ENCODE measurements at places on chromosomes 6 and 20.
A peak's percentile ranks its signal among the peaks of the same experiment; 100 is the strongest.

- no peak for DNase-seq
Observed at GRCh38 chr20:25220810-25221591, 25.5 kb downstream of the ENTPD6 start.

GRCh38 chr6:120938876-120939472 is 395.3 kb downstream of the TBC1D32 start:
- DNase-seq, result no peak

GRCh38 chr6:90284236-90285041 is 12.2 kb downstream of the BACH2 start:
- DNase-seq, result peak; percentile 83

- no peak for DNase-seq
Observed at GRCh38 chr6:139522511-139523220, 148.2 kb upstream of the CITED2 start.

GRCh38 chr6:22457996-22458395 is 111.4 kb upstream of the HDGFL1 start:
- no peak for DNase-seq

- no peak for DNase-seq
Observed at GRCh38 chr6:155968921-155969320, 513.3 kb upstream of the NOX3 start.

DNA sequence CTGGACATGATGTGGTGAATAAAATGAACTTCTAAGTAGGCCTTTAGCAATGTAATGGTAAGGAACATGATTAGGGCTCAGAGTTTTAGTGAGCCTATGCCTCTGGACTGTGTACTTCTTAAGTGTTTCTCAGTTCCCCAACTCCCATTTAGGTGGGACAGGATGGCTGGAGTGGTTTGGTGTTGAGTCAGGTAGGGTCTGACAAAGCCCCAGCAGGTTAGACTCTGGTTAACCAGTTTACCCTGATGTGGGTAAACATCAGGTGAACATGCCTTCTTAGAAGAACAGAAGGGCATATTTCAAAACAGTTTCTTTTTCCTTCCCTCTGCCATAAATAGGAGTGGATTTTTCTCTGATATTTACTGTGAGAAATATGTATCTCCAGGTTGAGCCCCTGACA is 1548.7 kb downstream of the GRIK2 start:
- no peak for DNase-seq

DNA sequence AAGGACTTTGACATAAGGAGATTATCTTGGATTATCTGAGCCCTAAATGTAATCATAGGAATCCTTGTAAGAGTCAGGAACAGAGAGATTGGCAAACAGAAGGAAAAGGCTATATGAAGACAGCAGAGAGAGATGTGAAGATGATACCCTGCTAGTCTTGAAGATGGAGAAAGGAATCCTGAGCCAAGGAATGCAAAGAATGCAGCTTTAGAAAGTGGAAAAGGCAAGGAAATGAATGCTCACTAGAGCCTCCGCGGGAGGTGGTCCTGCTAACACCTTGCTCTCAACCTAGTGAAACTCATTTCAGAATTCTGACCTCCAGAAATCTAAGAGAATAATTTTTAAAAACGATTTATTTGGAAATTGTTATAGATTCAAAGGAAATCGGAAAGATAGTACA is 117.1 kb downstream of the TBXT start:
- no peak for DNase-seq

GRCh38 chr6:37311741-37312473 is 41.9 kb upstream of the RNF8 start:
- peak; percentile 11 for DNase-seq

- DNase-seq, result no peak
Observed at GRCh38 chr6:41715795-41716515, 19.5 kb downstream of the TFEB start.

GRCh38 chr6:125835221-125835744 is 44.5 kb downstream of the NCOA7 start:
- no peak for DNase-seq

DNA sequence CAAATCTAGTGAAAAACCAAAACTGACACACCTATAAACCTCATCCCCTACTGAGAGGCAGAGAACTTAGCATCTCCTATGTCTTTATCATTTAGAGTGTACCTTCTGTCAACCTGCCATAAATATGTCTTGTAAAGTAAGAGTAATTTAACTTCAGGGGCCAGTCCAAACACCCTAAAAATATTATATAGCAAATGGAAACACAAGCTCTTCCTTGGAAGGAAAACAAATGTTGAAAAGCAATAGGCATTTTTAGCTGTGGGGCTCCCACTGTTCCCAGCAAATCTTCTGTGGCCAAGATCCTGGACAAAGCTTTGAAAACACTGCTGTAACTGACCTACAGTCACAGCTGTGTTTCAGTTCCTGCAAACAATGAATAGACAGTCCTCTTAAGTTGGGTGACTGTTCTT is 140.0 kb upstream of the RNF217 start:
- no peak for DNase-seq

- no peak for DNase-seq
Observed at GRCh38 chr6:37551867-37552266, 52.2 kb upstream of the CCDC167 start.

- no peak for DNase-seq
Observed at GRCh38 chr6:18676548-18676947, 289.4 kb downstream of the RNF144B start.

DNA sequence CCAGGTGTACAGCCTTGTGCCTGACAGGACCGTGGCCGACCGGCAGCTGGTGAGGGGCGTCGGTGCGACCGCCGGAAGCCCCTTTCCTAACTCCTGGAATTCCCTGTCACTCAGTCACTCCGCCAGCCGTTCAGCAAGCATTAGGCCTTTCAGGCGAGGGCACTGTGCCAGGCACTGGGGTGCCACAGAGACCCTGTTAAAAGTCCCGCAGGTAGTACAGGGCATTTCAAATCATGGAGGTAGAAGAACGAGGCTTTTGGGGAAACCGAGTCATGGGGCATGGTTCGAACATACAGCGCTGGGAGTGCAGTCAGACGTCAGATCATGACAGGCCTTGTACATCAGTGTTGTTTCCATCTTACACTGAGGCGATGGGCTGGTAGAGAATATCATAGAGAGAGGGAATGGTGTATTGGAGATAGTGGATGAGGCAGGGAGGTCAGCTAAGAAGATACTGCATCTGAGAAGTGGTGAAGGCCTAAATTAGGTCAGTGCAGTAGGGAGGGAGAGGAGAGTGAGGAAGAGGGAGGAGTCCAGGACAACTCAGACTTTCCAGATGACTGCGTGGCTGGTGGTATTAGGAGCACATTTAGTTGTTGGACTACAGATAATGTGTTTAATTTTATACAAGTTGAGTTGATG is 892 bp upstream of the DXO start:
- no peak for DNase-seq

DNA sequence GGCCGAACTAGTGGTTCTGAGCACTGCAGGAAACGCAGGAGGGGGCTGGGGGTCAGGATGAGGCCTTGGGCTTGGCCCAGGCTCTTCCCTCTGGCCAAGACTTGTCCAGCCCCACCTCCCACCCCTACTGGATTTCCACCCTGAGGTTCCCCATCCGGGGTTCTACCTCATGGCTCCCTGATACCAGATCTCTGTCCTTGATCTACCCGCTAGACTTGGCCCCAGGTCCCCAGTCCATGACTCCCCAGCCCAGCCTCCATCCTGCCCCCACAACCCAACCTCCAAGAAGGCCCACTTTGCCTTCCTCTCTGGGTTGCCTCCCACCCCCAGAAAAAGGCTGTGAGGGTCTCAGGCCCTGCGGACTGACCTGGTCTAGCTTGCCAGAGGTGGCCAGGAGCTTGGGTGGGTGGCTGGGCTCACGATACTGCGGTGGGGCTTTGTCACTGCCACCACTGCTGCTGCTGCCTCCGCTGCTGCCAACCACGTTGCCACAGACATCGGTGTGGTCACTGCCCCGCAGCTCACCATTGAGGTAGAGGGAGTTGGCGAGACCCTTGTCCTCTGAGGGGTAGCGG is 6.8 kb upstream of the FASTKD5 start:
- no peak for DNase-seq

DNA sequence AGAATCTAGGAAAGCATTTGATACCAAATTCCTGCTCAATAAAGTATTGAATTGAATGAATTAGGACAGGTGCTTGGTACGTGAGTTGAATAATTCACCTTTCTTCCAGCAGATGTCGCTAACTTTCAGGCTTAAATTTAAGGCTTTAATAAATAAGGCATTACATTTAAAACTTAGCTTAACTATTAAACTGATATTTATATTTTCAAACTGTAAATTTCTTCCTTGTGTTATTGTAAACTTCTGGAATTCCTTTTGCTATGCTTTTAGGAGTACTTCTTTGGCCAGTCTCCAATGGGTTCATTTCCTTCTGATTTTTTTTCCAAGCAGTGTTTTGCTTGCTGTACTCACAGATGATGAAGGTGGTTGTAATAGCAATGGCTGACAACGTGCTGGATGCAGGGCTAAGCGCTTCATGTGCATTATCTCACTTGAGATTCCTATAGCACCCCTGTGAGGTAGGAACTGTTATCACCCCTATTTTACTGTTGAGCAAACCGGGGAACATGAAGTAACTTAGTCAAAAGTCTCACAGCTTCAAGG is 71.3 kb upstream of the SLC2A12 start:
- peak; percentile 50 for DNase-seq

DNA sequence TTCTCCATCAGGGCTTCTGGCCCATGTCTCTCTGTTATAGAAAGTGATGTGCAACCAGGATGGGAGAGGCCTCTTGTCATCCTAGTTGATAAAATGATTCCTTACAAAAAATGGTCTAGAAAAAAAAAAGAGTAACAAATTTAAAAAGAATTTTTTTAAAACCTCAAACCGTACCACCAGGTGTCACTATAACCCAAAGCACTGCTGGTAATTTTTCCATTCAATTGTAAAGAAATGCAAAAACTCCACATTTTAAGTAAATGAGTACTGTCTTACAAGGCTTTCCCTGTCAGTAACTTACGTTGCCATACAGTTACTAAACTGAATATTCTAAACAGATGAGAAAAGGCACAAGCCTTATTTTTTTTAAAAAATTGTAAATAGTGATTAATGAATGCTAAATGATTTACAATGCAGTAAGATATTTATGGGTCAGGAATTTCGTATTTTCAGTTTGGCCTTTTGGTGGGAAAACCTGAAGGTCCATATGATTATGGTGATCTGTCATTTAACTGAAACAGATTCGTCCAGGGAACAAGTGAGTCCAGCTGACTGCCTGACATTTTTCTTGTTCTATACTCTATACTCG is 95.4 kb downstream of the OGFRL1 start:
- DNase-seq, result no peak

GRCh38 chr6:24757611-24758010 is 17.1 kb upstream of the GMNN start:
- no peak for DNase-seq

- DNase-seq, result no peak
Observed at GRCh38 chr6:1635305-1636010, 25.7 kb downstream of the FOXC1 start.

GRCh38 chr6:133632206-133632605 is 256.7 kb upstream of the TCF21 start:
- peak; percentile 70 for DNase-seq

- DNase-seq, result no peak
Observed at GRCh38 chr6:13447949-13448724, 39.3 kb downstream of the GFOD1 start.

- DNase-seq, result no peak
Observed at GRCh38 chr20:17023036-17023435, 203.8 kb upstream of the PCSK2 start.

Data from skeletal muscle cell (primary cell).